ENCODE measurements at places on chromosomes 7 and 10. TPM values are rescaled to one million over a fixed set of nuclear protein-coding genes. Genes with fewer than 3 reads are reported as not detected.

DNA sequence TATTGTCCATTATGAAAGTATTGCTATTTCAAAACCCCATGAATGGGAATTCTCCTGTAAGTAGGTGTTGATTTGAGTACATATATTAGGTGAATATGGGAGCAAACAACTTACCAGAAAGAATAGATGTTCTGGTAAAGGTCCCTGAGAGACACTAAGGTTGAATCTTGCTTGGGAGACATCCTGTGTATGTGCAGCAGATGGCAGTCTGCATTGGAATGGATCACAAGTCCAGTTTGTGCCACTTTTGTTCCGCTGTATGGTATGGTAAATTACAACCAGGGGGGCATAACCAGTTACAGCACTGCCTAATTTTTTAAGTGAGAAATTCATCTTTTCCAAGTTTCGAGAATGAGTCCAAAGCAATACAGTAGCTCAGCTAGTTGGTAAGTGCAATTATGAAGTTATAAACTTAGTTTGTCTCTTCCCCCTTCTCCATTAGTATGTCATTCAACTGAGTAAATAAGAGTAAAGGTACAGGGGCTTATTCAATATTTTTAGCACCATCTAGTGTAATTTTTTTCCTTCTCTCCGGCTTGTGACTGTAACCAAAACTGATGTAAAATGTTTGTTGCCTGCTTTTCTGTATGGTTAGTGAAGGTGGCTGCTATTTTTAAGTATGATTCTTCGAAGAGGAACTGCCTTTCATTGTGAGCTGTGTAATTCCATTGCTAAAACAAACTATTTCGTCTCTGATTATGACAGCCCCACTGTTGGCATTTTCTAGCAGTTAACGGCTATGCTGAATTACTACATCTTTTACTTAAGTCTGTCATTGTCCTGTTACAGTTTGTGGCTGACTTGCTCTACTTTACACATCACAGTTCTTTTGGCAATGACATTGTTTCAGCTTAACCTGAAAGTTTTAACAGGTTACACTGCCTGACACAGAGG lies 2.8 kb downstream of the MCU start:
- peak; percentile 52 for DNase-seq

DNA sequence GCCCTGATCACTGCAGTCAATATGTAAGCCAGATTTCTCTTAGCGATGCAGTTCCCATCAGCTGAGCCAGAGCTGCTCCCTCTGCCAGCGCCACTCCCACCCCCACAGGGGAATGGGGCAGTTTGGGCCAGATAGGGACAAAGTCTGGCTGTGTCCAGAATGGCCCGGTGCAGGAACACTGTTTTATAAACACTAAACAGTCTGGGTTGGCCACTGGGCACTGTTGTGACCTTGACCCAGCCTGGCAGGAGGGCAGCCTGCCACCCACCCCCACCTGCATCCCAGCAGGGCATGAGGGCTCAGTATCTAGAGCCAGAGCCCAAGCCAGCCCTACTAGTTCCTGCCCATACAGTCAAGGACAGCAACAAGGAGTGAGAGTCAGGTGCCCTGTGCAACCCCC lies 1.3 kb downstream of the OGDHL start:
- DNase-seq = no peak

GRCh38 chr10:78830062-78830975 lies 238.4 kb upstream of the ZMIZ1 start:
- no peak for DNase-seq

DNA sequence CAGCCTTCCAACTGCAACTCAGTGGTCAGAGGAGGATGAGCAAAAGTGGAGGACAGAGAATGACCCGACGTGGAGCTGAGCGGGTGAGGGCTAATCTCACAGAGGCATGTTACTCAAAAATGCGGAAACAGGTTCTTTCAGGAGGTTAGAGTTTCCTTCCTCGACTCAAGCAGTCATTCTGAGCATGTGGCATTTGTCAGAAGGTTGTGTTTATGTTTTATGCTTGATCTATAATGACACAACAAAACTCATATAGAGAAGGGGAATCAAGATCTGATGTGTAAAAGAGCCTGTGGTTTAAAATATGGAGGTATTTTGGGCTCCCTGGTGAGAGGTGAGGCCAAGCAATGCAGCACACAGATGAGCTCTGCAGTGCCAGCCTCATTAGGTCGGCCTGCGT lies 311.4 kb downstream of the ADARB2 start:
- DNase-seq = no peak

DNA sequence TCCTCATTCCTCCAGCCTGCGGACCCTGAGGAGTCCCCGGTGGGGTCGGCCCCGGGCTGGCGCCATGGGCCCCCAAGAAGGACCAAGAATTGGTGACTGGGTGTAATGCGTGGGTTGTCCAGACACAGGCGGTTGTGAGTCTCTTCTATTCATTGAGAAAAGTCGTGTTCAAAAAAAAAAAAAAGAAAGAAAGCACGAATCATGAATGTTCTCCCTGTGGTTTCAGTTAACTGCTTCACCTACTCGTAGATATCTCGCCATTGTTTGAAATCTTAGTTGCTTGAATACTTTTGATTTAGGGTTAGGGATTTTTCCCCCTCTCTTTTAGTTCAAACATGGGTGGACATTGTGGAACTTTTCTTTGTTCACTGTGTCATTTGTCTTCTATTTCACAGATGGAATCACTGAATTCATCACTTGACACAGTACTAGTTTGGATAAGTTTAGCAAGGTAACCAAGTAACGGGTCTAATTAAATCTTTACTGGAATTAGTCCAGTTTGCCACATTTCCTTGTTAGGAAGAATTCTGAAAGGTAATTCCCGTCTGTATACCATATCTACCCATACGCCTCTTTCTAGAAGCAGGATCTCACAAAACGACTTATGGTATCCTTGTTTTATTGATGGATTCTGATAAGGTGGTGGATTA lies 775 bp downstream of the STARD3NL start:
- DNase-seq = no peak

- no peak for DNase-seq
These were observed 17.1 kb downstream of the PDSS1 start for GRCh38 chr10:26714415-26715136.

DNA sequence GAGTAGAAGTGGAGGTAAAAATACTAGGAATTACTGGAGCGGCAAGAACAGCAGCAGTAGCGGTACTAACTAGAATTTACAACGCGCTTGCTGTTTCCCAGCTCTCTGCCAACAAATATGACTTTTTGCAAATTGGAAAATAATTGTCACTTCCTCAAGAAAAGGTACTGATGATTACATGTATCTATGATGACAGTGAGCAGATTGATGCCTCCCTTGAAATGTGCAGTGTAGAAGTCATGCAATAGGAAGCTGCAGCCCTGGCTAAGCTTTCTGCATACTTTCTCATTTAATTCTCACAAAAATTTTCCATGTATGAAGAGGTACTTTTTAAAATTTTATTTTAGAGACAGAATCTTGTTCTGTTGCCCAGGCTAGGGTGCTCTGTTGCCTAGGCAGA lies 49.9 kb downstream of the ANK3 start:
- no peak for DNase-seq

DNA sequence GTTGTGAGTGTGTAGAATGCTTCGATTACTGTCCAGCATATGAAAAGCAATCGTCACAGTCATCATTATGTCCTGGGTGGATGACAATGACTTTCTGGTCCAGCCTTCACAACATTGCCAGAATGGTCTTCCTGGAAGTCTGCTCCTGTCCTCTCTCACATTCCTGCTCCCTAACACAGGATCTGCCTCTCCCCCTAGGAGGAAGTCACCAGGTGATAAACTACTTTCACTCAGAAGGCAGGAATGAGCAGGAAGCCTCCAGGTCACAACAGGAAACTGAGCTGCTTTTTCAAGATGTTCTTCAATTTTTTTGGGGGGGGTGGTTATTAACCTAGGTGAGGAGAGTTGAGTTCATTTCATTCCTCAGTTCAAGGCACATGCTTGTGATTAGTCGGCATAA lies 13.6 kb upstream of the GPNMB start:
- no peak for DNase-seq

- no peak for DNase-seq
These were observed 33.3 kb upstream of the SH2B2 start for GRCh38 chr7:102253066-102253972.

TMEM130 gene
- 0.48 TPM for total RNA-seq

TAS2R60 gene
- total RNA-seq = not detected

GNG11 gene
- 35.6 TPM for total RNA-seq

TET1 gene
- 19.3 TPM for total RNA-seq

TBC1D12 gene
- 44.5 TPM for total RNA-seq
